HT1080 (cell line): ENCODE measurements at places on chromosomes 12 and 14.

- no peak for DNase-seq
Observed at GRCh38 chr14:103019826-103020225, 37.5 kb downstream of the CDC42BPB start.

GRCh38 chr12:31749024-31749704 lies 20.3 kb upstream of the AMN1 start:
- DNase-seq: peak; percentile 100

DNA sequence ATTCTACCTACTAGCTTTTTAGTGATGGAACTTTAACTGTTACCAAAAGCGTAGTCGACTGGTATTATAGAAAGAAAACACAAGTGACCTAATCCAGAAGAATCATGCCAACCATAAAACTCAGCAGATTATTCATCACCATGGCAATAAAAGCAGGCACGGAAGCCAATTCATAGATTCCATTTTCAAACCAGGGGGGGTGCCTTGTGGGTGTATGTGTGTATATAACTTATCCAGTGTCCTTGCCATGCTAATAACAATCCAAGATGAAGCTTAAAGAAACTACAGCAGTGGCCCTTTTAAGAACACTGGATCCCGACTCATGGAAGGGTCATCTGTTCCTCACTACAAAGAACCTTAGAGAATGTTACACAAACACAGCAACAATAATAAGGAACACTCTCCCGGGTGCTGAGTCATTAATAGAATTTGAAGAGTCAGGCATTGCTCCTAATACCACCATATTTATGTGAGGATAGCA lies 61.0 kb downstream of the EPS8 start:
- DNase-seq: peak; percentile 38

- no peak for DNase-seq
Observed at GRCh38 chr14:55277972-55278740, 6.9 kb downstream of the FBXO34 start.

DNA sequence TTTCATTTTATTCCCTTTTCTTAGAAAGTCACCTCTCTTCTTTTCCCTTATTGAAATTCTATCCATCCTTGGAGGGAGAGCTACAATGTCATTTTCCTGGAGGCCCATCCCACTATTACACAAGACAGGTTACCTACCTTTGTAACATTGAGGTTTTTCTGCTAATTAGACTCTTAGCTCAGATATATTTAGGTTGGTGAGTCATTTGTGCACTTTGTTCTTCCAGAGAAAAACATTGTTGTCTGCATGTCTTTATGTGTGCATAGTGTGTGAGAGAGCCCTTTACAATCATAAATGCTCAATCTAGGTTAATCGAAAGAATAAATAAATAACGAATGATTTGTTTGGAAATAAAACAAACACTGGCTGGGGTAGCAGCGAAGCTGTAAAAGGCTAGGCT lies 191.8 kb downstream of the DACT1 start:
- DNase-seq: no peak

DNA sequence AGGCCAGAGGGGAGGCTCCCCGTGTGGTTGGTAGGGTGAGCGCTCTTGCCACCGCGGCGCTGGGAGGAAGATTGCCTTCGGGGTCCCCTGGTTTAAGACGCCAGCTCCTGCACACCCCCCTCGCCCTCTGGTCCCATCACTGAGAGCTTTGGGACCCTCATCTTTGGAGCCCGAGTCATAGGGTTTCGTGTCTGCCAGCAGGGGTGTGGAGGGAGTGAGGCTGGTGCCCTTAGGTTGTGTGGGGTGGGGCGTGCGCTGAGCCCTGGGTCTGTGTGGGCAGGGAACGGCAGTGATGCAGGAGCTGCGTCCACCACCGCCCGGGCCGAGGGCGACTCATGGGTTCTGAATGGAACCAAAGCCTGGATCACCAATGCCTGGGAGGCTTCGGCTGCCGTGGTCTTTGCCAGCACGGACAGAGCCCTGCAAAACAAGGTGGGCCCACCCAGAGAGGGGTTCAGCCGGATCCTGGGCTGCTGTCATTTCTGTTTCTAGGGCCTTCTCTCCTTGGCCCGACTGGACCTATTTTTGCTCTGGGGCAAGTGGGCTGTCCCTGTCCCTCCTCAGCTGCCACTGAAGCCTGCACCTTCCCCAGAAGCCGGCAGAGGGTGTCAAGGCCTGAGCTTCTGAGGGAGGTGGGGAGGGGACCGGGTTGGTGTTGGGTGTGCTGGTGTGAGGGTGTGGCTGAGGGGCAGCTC lies 12.1 kb downstream of the ACADS start:
- peak; percentile 32 for DNase-seq

DNA sequence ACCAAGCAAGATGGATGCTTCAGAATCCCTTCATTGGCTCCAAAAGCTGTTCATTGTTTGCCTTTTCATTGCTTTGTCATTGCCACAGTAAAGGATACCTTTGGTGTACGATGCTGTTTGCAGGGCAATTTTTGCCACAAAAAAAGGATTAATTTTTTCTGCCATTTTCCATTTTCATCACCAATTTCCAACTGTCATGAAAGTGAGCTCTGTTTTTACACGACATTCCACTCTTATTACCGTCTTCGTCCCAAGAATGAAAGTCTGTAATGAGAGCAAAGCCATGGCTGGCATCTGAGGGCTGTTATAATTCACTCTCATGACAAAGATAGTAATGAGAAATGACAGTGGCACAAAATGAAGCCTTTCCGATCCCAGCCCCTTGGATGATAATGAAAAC lies 272.7 kb upstream of the DCN start:
- no peak for DNase-seq

GRCh38 chr14:22427771-22428231 lies 161.2 kb downstream of the DAD1 start:
- no peak for DNase-seq

DNA sequence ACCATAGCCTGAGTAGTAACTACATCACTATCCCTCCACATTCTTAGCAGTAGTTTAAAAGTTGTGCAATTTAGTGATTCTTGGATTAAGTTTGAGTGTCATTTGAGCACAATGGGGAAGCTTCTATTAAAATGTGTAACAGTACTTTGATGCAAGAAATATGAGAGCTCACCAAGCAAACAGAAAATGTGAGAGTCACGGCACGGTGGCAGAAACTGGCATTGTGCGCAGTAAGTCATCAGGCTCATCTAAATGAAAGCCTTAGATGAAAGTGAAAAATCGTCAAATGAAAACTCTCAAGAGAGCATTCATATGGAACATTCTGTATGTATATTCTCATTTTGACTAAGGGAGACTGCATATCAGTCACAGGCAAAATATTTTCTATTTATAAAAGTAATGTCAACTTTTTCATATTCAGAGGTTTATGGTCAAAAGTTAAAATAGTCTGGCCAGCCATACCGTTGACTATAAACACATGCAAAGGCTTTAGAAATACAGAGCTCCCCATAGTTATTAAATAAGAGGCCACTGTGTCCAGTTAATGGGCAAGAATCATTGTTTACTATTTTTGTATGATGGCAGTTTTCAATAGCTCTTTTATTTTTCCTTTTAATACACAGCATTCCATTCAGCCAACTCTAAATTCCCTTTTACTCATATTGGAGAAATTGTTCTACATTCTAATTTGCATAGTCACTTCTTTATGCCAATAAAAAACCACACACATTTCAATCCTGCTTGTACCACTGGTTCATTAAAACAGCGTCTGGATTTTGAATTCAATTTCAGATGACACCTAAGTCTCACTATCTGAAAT lies 167.9 kb downstream of the PRKD1 start:
- no peak for DNase-seq

GRCh38 chr12:22787557-22787956 lies 162.6 kb downstream of the ETNK1 start:
- DNase-seq: no peak

DNA sequence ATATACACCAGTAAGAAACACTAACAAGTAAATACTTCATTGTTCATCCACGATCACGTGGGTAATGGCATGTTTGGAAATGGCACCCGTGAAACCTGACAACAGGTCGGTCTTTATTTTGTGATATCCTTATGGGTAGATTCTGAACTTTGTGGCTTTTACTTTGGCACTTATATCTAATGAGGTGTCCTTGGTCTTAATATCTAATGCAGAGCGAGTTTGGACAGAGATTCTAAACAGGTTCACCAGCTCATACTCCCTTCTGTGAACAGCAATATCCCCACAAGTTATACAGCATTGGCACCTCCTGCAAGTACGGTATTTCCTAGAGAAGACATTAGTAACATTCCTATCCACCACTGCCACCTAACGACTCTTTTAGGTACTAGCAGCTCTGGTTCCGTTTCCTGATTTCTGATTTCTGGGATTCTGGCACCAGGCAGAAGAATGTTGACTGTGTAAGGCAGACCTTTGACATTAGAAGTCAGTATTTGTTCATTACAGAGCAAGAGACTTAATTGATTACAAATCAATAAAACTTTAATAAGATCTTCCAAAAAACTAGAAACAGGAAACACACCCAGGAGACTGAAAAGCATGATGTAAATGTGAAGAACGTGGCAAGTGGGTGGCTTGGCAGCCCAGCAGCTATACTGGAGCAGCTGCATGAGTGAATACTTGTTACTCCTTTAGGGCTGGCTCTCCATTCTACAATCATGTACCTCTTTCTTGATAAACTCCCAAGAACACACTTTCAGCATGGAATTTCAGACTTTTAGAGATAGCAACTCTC lies 2.5 kb downstream of the ANG start:
- peak; percentile 63 for DNase-seq

- DNase-seq: no peak
Observed at GRCh38 chr12:27824126-27824842, 44.2 kb upstream of the MANSC4 start.

GRCh38 chr14:32702562-32702961 lies 236.1 kb upstream of the NPAS3 start:
- peak; percentile 13 for DNase-seq

GRCh38 chr14:21343035-21343794 lies 40.6 kb downstream of the SUPT16H start:
- DNase-seq: peak; percentile 26

- no peak for DNase-seq
Observed at GRCh38 chr12:28331130-28331529, 140.9 kb downstream of the CCDC91 start.

DNA sequence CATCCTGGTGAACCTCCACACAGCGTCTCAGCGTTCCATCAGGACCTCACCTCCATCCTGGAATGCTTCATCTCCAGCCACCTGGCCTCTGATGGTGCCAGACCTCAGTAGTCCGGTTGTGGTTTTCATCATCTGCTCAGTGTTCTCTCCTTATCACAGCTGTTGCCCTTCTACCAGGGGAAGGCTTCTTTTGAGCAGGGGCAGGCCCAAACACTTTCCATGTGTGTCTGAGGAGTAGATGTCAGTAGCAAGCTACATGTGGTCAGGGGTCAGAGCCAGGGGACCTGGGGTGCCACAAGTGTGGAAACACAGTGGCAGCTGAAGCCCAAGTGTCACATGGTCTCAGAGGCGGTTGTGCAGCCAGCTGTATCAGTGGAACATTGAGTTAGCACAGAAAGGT lies 30.2 kb upstream of the FGD4 start:
- no peak for DNase-seq

DNA sequence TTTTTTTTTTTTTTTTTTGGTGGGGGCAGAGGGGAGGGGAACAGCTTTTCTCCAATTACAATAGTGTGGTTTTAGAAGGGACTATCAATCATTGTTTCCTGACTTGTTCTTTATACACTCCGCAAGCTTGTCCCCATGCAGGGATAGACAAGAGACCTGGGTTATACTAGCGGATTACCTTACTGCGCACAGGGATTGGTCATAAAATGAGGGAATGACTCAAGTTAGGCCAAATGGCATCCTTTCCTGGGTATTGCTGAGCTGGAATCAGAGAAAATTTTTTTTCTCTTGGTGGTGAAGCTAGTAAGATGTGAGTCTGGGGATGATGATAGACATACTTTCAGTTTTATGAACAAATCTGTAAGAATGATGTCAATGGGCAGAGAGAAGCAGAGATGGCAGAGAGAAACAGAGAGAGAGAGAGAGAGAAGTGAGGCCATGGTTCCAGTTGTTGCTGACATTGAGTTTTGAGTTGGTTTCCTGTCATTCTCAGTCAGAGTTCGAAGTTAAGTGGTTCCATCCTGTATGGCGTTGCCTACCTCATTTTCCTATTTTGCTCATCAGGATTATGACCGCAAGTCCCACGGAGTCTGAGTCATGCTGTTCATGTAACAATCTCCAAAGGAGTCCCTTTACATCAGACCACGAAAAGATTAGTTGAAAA lies 59.1 kb upstream of the OTOGL start:
- DNase-seq: peak; percentile 89

- no peak for DNase-seq
Observed at GRCh38 chr12:110201995-110202394, 77.8 kb downstream of the IFT81 start.

GRCh38 chr14:98950353-98950895 lies 321.6 kb downstream of the BCL11B start:
- no peak for DNase-seq

GRCh38 chr12:129184127-129184928 lies 331.1 kb downstream of the GLT1D1 start:
- DNase-seq: no peak
